Activated CD8-positive, alpha-beta memory T cell treated with anti-CD3 and anti-CD28 coated beads for 1 hour (primary cell): ENCODE measurements at places on chromosomes 11 and 22.

- no peak for DNase-seq
Observed at GRCh38 chr11:19116276-19116970, 545 bp upstream of the ZDHHC13 start.

- DNase-seq = no peak
Observed at GRCh38 chr22:48241658-48242057, 1479.2 kb downstream of the TBC1D22A start.

- no peak for DNase-seq
Observed at GRCh38 chr22:25745341-25746011, 3.5 kb downstream of the MYO18B start.

DNA sequence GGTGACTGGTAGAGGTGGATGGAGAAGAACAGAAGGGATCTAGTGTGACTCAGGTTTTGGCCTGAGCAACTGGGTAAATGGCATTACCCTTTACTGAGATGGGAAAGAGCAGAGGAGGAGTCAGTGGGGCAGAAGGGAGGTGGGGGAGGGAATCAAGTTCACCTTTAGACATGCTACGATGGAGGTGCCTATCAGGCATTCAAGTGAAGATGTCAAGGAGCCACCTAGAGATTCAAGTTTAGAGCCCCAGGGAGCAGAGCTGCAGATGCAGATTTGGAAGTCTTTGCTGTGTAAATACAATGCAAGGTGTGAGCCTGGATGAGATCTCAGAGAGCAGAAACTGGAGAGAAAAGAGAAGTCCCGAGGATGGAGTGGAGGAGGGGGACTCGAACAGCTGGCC, 979 bp upstream of the MOGAT2 start:
- no peak for DNase-seq

DNA sequence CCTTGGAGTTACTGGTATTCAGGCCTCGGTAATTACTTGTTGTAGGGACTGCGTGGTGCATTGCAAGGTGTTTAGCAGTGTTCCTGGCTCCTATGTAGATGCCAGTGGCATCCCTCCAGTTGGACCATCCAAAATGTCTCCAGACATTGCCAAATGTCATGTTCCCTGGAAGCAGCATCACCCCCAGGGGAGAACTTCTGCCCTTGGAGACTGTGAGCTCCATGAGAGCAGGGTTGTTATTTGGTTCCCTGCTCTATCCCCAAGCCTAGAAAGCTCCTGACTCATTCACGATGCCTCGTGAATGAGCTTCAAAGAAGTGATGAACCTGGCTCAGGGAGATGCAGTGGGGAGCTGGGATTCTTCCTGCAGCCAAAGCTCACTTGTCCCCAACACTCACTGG, 4.8 kb upstream of the CD248 start:
- DNase-seq = no peak

- no peak for DNase-seq
Observed at GRCh38 chr11:5994791-5995190, 8.0 kb upstream of the OR52L1 start.

DNA sequence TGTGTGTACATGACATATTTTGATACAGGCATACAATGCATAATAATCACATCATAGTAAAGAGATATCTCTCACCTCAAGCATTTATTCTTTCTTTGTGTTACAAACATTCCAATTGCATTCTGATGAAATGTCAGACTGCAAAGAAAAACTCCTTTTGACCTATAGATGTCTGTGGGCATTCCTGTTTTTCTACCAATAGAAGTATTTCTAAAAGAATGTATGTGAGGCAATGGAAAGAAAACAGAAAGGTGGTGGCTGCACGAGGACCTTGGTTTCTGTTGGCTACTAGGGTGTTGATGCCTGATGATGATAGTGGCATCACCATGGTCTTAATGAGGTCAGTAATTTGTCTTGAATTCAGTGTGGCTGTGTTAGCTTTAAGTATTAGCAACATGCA, 137.0 kb upstream of the ANO3 start:
- DNase-seq = no peak

GRCh38 chr11:87878373-87878825, 296.8 kb downstream of the RAB38 start:
- DNase-seq = no peak

DNA sequence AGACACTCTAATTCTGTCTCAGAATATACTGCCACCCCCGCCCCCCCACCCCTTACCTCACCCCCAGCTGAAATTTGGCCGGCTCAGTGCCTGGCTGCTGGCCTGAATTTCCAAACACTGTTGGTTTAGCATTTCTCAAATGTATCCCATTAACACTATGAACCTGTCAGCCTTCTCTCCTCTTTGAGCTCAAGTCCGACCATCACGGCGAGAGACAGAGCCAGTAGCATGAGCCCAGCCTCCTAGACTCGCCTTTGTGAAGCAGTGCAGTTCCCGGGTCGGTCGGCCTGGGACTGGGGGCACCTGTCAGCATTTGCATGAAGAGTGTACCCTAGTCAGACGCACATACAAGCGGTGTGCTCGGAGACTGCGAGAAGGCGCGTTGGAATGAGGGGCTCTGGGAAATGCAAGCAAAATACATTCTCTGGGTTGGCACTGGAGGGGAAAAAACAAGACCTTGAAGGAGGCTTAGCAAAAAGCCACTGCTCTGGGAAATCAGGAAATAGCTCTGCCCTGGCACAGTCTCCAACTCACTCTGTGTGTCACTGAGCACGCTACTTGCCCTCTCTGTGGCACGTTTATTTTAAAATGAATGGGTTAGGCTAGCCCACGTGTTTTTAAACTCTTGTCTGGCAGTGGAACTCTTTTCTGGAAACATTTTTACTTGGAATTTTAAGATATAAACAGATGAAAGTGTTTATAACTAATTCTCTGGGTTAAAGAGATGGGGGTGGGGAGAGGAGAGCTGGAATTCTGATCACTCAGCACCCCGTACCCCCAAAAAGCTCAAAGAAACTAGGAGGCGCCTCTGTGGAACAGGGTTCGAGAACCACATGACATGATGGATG, 108.3 kb downstream of the TIMP3 start:
- no peak for DNase-seq

DNA sequence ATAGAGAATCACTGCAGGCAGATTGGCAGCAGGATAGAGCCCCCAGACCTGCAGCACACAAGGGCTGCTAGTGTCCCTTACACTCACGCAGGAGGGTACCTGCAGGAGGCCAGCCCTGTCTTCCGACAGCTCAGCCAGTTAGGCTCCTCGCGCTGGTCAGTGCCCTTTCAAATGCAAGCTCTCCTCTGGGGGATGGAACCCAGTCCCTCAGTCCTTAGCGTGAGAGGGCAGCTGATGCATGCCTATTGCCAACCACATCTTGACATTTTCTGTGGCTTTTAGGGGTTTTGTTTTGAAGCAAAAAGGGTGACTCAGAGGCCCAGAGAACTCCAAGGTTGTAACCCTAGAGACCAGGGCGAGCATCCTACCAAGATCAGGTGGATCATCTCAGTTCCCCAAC, 40.0 kb downstream of the WNT11 start:
- DNase-seq = no peak

- DNase-seq = no peak
Observed at GRCh38 chr22:48572951-48573350, 1254.7 kb downstream of the BRD1 start.

DNA sequence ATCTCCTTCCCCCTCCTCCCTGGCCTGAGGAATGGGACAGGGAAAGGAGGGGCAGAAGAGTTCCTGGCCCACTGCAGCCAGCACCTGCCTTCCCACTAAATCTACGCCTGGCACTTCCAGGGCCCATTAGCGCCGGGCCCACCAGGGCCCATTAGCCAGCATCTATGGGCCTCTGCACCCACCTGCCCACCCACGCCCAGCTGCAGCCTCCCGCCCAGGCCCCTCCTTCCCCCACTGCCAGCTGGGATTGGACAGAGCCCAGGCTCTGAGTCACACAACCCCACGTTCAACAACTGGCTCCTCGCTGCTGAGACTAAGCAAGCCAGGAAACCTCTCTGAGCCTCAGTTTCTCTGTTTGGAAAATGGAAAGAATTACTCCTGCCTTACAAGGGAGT, 48.7 kb downstream of the CYTH4 start:
- no peak for DNase-seq

GRCh38 chr11:104618954-104619353, 279.3 kb downstream of the CASP12 start:
- no peak for DNase-seq

DNA sequence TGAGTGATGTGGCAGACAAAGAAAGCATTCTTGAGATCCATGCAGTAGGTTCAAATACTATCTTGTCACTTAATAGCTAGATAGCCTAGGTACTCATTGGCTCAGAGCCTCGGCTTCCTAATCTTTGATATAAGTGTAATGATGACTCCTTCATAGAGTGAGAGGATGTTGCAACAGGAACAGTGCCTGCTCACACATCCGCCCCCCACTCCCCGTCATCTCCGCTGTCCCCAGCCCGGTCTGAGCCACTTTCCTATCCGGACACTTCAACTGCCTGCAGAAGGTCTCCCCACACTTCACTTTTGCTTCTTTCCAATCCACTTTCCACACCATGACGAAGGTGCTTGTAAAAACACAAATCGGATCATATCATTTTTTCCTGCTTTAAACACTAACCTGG, 128.8 kb downstream of the NTM start:
- DNase-seq = no peak

GRCh38 chr22:31313366-31314147, 21.3 kb upstream of the PIK3IP1 start:
- peak; percentile 47 for DNase-seq

DNA sequence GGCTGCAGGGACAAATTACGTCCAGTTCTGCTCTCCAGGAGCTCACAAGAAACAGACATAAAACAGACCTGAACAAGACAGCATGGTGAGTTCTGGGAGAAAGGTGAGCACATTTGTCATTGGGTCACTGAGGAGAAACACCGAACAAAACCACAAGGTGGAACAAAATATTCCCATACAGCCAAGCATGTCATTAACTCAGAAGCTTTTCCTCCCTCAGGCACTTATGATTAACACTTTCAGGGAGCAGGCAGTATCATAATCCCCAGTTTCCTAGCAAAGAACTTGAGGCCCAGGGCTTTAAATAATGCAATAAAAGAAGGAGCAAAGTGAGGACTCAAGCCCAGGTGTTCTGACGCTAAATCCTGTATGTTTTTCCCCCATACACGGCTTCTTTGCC, 43.0 kb downstream of the P4HA3 start:
- DNase-seq = no peak

DNA sequence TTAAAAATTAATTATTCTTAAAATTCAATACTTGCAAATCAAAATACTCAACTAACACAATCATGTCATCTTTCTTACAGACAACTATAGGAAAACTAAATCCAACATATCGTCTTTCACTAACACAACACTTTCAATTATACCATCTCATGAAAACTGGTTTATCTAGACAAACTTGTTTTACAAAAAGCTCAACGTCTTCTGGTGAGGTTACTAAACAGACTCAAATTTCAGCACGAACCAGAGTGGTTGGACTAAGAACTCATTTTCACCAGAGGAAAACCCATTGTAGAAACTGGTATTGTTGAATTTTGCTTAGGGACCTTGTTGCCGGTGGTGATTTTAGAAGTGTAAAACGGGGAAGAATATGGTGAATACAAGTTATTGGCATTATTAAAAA, 52.2 kb downstream of the NUP98 start:
- no peak for DNase-seq

- no peak for DNase-seq
Observed at GRCh38 chr22:43389227-43389836, 22.5 kb upstream of the MPPED1 start.

DNA sequence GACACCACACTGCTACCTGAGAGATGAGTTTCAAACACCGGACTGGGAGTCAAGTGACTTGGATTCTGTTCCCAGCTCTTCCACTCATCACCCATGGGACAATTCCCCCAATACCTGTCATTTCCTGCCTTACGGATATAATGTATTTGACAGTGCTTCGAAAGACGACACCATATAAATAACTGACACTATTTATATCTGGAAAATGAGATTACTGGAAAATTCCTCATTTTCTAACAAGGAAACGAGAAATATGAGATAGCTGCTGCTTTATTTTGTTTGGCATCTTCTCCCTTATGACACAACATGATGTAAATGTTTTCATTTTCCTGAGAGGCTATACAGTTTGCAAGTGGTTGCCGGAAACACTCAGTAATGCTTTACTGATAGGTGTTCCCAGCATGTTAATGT, 8.6 kb downstream of the HSCB start:
- DNase-seq = no peak

- no peak for DNase-seq
Observed at GRCh38 chr11:1287928-1288327, 21.5 kb downstream of the TOLLIP start.

GRCh38 chr22:17990147-17990546, 34.2 kb downstream of the MICAL3 start:
- no peak for DNase-seq

- no peak for DNase-seq
Observed at GRCh38 chr11:65609665-65610064, 4.4 kb downstream of the MAP3K11 start.

- DNase-seq = no peak
Observed at GRCh38 chr11:93524858-93525257, 18.3 kb downstream of the SMCO4 start.

- DNase-seq = no peak
Observed at GRCh38 chr11:67364783-67365722, 8.3 kb downstream of the CLCF1 start.

GRCh38 chr11:58629857-58630256, 7.4 kb downstream of the CNTF start:
- no peak for DNase-seq

- DNase-seq = no peak
Observed at GRCh38 chr22:30239488-30240405, 6.8 kb downstream of the LIF start.

- no peak for DNase-seq
Observed at GRCh38 chr22:23400286-23400981, 179.7 kb downstream of the IGLL1 start.

GRCh38 chr11:123429913-123430720, at the start of gene GRAMD1B:
Gene GRAMD1B, plus strand, starts transcription at chr11:123430269. Its CDS starts 524 bp downstream, at chr11:123430793.
- DNase-seq = peak; percentile 54

DNA sequence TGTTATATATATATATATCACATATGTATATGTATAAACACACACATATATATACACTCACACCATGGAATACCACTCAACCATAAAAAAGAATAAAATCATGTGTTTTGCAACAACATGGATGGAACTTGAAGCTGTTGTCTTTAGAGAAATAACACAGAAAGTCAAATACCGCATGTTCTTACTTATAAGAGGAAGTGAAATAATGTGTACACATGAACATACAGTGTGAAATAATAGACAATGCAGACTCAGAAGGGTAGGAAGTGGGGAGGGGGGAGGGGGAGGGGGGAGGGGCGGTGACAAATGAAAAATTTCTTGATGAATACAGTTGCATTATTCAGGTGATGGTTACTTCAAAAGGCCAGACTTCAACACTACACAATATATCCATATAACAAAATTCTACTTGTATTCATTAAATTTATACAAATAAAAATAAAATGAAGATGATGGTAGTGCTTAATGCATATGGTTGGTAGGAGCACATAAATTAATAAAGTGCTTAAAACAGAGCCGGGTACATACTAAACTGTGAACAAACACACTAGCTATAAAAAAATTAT, 5.8 kb upstream of the OR5B2 start:
- no peak for DNase-seq

DNA sequence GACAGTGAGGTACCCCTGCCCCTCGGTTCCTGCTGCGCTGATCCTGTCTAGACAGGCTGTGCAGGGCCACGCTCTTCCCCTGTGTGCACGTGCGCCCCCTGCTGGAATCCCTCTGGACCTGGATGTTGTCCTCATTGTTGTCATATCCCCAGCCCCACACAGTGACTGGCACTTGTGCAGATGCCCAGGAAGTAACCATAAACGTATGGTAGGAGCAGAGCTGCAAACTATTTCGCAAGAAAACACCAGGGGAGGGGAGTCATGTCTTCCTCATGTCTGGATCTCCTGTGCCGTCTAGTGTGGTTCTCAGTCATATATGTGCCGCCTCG, 114.7 kb downstream of the CRYBB2 start:
- no peak for DNase-seq

GRCh38 chr22:27156821-27157489, 499.6 kb downstream of the MIAT start:
- DNase-seq = no peak
